Stimulated activated CD8-positive, alpha-beta memory T cell treated with anti-CD3 and anti-CD28 coated beads, Interleukin-7, amount 100 ng/mL, for 1 hour (primary cell): ENCODE measurements at places on chromosomes 13 and 19.

DNA sequence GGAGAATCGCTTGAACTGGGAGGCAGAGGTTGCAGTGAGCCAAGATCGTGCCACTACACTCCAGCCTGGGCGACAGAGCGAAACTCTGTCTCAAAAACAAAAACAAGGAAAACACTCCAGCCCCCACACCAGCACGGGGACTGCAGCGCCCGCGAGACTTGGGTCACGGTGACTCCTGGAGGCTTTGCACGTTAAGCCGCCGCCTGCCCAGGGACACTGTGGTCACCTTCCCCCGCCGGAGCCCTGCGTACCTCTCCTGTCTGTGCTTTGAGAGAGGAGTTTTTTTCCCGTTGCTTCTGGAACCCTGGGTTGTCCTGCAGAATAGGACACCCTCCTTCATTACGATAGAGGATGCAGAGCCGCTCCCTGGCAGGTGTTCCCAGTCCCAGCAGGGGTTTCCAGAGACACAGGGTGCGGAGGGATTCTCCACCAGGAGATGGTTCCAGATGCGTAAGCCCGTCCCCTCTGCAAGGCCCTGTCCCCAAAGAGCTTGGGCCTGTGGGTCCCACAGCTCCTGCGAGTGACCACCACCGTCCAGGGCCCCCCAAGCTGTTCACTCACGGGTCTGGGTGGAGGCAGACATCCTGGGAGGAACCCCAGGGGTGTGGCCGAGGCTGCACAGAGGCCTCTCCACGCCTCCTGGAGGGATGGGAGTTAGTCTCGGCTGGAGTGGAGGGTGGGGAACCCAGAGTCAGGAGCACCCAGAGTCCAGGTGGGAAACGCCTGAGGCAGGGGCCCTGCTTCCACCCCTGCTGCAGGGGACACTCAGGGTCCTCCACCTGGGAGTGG, 42.8 kb upstream of the NDUFS7 start:
- no peak for DNase-seq

DNA sequence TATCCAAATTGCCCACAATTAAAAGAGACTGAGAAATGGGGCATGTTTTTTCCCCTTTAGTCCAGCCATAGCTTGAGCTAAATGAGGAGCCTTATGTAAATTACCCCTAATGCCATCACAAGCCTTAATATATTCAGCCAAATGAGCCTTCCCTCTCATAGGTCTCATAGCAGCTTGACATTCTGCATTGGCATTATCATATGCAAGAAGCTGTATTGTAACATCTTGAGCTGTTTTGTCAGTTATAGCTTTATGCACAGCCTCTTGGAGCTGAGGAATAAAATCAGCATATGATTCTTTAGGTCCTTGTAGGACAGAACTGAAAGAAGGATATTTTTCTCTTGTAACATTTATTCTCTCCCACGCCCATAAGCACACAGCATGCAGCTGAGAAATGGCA, 153.2 kb downstream of the ZNF486 start:
- no peak for DNase-seq

DNA sequence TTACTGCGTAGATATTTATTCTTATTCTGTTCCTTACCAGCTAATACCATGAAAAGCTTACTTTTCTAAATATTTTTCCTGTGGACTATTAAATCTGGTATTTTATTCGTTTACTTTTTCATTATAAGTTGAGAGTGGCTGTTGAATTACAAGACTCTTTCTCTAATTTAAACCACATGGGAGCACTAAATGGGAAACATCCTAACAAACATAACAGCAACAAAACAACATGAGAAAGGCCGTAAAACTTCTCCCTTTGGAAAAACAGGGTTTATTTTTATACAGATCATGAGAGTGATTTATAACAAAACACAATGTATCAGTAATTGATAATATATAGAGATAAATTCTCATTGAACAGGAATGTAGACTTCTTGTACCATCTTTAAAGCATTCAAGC, 1592.1 kb downstream of the EFNB2 start:
- DNase-seq: no peak

GRCh38 chr13:113901231-113901630, 37.4 kb upstream of the GAS6 start:
- no peak for DNase-seq

GRCh38 chr13:93505104-93505952, 278.7 kb downstream of the GPC6 start:
- no peak for DNase-seq

DNA sequence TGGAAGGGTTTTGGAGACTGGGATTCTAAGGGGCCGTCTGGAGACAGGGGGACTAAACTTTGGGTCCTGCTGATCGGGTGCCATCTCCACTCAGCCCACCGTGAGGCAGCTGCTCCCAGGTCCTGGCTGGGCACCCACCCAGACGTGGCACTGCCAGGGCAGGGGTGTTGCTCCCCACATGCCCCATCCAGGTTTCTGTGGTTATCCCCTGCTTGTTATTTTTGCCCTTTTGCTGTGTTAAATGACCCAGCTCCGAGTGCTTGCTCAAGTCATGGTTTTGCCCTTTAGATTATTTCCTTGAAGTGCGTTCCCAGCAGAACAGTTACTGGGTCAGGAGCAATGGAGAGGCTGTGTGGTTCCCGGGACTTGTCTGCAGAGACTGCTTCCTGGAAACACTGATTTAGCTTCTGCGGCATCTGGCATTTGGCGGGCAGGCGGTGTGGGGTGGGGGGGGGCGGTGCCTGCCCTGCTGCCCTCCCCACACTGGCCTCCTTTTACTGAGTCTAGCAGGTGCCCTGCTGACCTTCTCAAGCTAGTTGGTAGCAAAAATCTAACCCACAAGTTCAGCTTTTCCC, 1.9 kb downstream of the RAB11B start:
- DNase-seq: no peak

DNA sequence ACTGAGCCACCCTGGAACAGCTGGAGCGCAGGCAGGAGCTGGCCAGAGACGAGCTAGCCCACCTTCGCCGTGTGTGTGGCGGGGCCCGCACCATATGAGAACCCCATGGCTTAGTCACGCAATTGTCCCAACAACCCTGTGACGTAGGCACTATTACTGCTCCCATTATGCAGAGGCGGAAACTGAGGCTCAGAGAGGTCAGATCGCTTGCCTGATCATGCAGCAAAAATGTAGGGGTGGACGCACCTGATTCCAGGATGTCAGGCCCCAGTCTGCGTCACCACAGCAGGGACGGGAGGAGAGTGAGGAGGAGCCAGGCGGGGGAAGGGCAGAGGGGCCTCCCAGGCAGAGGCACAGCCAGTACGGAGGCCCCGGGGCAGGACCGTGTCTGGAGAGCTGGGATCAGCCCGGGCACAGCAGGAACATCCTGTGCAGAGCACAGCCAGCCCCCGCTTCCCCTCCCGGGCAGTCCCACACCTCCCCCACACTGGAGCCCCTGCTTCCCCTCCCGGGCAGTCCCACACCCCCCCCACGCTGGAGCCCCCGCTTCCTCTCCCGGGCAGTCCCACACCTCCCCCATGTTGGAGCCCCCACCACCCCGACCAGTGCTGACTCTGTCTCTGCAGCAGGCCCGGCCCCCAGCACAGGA, 16.7 kb downstream of the PIP5K1C start:
- no peak for DNase-seq

- DNase-seq: no peak
These were observed 34.1 kb downstream of the ELL start for GRCh38 chr19:18487576-18488402.

DNA sequence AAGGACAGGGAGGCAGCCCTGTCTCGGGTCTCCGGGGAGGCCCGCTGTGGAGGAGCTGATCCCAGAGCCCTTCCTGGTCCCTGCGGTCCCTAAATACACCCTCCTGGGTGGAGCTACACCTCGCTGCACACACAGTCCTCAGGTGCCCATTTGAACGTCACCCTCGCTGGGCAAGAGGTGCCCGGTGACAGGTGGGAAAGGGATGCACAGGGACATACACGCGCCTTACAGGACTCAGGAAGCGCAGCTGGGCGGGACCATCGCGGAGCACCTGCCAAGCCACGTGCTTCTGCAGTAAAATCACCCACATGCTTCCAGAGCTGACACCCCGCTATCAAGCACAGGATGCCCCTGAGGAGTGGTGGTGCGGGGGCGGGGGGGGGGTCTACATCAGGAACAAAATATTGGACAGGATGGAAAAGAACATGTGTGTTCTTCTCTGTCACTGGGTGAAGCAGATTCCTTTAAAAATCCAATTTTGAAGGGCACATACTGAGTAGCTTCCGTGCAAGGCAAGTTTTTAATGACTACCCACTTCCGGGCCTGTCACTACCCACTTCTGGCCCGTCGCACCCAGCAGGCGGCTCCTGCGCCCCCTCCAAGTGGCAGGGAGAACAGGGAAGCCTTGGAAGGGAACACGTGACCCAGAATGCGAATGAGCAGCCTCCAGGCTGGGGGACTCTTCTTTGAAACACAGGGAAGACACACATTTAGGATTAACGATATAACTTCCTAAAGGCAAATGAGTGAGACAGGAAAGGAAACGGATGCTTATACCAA, 78.9 kb downstream of the COL4A1 start:
- DNase-seq: no peak

- DNase-seq: no peak
These were observed 145.9 kb downstream of the DACH1 start for GRCh38 chr13:71721104-71721503.

- no peak for DNase-seq
These were observed 15.3 kb upstream of the KCTD4 start for GRCh38 chr13:45216193-45216592.

DNA sequence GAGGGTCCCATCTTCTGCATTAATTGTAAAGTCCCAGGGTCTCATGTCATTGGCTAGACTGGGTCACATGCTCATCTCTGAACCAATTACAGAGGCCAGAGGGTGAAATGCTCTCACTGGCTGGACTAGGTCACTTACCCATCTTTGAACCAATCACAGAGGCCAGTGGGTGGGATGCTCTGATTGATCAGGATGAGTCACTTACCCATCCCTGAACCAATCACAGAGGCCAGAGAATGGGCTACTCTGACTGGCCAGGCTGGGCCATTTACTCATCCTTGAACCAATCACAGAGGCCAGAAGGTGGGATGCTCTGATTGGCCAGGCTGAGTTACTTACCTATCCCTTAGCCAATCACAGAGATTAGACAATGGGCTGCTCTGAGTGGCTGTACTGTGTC, 5.3 kb downstream of the MISP start:
- no peak for DNase-seq

- DNase-seq: no peak
These were observed 1418.4 kb downstream of the UQCRFS1 start for GRCh38 chr19:27794494-27795042.

- no peak for DNase-seq
These were observed 84.3 kb downstream of the RNASEH2B start for GRCh38 chr13:50993934-50994333.

- DNase-seq: no peak
These were observed 141.3 kb downstream of the ZAR1L start for GRCh38 chr13:32173881-32174280.

- DNase-seq: no peak
These were observed 16.8 kb downstream of the MPND start for GRCh38 chr19:4360081-4360569.

DNA sequence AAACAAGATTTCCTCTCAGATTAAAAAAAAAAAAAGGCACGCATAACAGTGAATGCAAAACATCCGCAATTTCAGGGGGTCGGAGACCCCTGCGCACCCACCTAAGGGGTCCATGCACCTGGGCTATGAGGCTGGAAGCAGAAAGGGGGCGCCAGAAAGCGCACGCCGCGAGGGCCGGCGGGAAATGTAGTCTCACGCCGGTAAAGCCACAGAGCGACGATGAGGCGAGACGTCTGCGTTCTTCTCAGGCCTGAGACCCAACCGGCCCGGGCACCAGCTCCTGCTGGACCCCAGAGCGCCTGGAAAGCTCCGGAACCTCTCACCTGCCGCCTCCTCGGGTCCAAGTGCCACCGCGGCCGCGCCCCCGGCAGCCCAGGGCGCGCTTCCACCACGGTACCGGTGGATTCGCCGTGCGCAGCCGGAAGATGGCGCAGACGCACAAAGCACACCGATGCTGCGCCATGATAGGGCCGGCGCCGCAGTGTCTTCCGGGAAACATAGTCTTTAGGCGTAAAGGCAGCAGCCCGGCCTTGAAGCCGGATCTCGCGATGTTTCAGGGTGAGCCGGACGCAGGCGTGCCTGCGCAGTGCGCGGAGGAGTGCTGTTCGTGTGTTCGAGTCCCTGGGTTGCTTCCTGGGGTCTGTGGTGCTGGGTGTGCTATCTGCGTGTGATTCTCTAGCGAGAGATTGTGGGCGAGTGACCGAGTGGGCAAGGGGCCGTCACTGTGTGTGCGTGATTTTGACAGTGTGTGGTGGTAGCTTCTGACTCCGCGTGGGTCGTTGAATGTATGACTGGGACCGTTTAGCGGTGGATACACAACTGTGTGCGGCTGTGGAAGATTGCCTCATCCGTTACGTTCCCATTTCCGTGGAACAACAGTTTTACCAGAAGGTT, at the start of gene ZNF582:
Gene ZNF582, minus strand, starts transcription at position 416 of the 894 bp plus-strand sequence. CDS start 1,782 bp downstream, outside the sequence.
- peak; percentile 78 for DNase-seq

- DNase-seq: no peak
These were observed 215.2 kb downstream of the NBEA start for GRCh38 chr13:35157143-35157755.

GRCh38 chr19:32624410-32624809, 43.4 kb downstream of the PDCD5 start:
- DNase-seq: no peak

- DNase-seq: no peak
These were observed 124.2 kb downstream of the CACNA1A start for GRCh38 chr19:13381827-13382632.

- no peak for DNase-seq
These were observed 32.7 kb downstream of the TMEM255B start for GRCh38 chr13:113791761-113792160.

- no peak for DNase-seq
These were observed 24.7 kb downstream of the PNPLA6 start for GRCh38 chr19:7560255-7560654.

- no peak for DNase-seq
These were observed 43.3 kb downstream of the SPATA13 start for GRCh38 chr13:24203811-24204210.

- DNase-seq: no peak
These were observed 41.8 kb upstream of the DCUN1D2 start for GRCh38 chr13:113532156-113532806.

GRCh38 chr19:47363758-47364531, 14.8 kb downstream of the DHX34 start:
- DNase-seq: no peak

DNA sequence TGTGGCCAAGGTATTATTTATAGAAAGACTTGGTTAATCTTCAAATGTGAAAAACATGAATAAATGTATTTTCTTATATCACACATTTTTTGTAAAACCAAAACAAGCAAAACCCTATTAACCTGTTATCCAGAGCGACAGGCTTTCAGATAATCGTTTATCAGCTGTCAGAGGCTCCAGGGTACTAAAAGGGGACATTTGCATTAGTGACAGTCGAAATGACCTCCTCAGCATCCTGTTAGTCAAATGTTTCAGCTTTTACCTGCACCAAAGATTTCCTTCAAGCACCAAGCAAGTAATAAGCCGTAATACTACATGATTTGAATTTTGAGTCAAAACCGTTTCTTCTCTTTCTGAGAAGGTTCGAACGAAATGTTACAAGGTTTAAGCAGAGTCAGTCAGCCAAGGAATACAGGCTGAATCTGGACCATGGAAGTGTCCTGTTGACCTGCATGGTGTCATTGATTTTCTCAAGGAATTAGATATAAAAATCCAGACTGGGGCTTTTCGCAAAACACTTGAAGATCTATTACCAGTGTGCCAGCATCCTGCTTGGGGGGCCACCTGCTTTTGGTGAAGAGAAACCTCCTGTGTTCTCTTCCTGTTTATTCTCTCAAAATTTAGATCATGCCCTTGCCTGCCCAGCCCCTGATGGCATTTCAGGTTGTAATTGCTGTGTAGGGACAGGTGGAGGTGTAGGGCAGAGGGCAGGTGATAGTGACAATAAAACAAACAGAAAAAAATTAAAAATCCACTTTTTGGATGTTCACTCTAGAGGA, 11.3 kb upstream of the RFC3 start:
- no peak for DNase-seq
